Pulmonary artery endothelial cell (primary cell): ENCODE measurements at places on chromosomes 16 and 17. TPM values are rescaled to one million over a fixed set of nuclear protein-coding genes. Genes with fewer than 3 reads are reported as not detected.

MSLN gene
- total RNA-seq, result not detected in 2 replicates

TPSAB1 gene
- not detected in 2 replicates for total RNA-seq

SLFN14 gene
- total RNA-seq, result not detected in 2 replicates

SNAI3 gene
- 0.14 and 0.33 TPM in 2 replicates for total RNA-seq

OR4D1 gene
- not detected in 2 replicates for total RNA-seq

TSNAXIP1 gene
- total RNA-seq, result 0.20 and 0.60 TPM in 2 replicates
